ENCODE measurements at places on chromosomes 1 and 21. TPM values are rescaled to one million over a fixed set of nuclear protein-coding genes. Genes with fewer than 3 reads are reported as not detected.

LCE1E gene
- polyA plus RNA-seq, result not detected

PRRX1 gene
- 0.91 TPM for polyA plus RNA-seq

DNA sequence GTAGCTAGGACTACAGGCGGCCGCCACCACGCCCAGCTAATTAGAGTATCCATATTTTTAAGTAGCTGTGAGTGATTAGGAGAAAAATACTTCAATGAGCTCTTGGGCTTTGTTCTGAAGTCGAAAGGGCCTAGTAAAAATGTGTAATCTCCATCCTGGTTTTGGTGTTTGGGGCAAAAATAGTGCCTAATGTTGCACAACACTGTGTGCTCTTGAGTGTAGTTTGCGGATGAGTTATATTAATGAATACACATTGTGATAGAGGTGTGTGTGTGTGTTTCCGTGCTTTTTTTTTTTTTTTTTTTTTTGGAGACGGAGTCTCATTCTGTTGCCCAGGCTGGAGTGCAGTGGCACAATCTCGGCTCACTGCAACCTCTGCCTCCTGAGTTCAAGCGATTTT, 6.3 kb upstream of the ARID1A start:
- no peak for DNase-seq

DNA sequence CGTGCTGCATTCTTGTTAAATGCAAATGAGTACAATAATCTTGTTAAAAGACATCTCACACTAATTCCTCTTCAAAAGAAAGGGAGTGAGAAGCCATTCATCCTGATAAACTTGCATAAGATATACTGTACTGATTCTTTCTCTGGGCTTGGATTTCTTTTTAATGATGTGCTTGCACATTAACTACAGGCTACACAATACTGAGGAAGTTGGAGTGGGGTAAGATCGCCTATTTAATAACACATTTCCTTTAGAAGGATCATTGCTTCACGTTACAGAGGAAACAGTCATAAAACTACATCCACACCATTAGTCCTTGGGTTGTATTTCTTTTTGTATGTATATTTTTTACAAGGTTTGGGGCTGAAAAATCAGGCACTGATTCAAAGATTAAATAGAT, 36.6 kb downstream of the NRIP1 start:
- no peak for DNase-seq

- no peak for DNase-seq
These were observed 14.8 kb downstream of the FMOD start for GRCh38 chr1:203336097-203336496.

STYXL2 gene
- polyA plus RNA-seq, result 0.65 TPM

DCST2 gene
- 1.1 TPM for polyA plus RNA-seq

DNA sequence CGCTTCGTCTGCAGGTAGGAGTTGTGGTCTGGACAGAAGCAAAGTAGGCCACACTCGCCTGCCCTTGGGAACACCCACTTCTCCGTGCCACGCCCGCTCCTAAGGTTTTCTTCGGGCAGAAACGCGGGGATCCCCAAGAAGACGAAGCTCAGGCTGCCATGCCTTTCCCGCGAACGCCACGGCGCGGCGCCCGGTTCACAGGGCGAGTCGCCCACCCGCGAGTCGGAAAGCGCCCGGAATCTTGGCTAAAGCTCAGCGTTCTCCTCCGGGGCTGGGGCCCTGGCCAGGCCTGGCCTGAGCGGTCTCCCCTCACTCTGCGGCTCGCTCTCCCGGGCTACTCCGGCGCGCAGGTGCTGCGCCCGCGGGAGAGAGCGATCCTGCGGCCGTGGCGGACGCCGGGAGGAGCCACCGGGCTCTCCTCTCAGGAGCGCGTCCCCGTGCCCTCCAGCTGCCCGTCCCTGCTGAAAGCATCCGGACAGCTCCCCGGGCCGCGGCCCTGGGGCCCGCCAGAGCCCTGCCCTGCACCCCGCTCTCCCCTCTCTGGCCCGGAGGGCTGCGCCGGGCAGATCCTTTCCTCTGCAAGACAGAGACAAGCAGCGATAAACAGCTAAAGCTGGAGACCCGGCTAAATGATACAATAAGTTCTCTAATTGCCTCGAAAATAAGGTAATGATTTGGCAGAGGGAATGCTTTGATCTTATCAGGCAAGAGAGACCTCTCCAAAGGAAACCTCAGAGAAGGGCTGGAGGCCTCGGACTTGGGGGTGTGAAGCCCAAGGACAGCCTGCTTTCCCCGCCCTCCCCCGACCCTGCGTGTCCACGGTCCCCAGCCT, 6.7 kb upstream of the WNT2B start:
- DNase-seq, result no peak

DNA sequence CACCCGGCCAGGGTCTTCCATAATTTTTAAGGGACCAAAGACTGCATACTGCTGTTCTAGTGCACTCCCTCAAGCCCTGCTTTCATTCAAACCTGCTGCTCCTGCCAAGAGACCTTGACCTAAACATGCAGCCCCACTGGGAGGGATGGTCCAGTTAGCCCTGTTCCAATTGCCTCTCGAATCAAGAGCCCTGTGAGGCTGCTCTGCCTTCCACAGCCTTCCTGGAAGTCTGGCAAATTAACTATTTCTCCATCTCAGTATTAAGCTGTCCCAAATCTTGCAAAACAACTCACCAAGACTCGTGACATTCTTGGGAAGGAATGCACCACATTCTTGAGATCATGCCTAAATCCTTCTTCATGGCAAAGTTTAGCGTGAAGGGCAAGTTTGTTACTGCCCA, 231.3 kb downstream of the C1orf94 start:
- DNase-seq, result no peak

- DNase-seq, result no peak
These were observed 65.7 kb downstream of the FAF1 start for GRCh38 chr1:50894340-50894739.

DNA sequence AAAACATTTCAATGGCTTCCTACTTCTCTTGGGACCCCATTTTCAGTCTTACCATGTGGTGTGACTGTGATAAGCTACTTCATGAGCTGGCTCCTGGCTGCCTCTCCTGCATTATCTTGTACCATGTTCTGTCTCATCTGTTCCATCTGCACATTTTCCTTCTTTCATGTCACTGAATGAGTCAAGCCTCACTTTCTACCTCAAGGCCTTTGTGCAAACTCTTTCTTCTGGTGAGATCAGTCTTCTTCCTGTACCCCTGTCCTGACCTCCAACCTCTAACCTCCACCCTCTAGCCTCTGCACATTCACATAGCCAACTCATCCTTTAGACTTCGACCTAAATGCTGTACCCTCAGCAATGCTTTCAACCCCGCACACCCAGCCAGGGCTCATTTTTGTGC, 9.6 kb upstream of the FAM78B start:
- DNase-seq, result no peak

- DNase-seq, result no peak
These were observed 161.9 kb upstream of the GALNT2 start for GRCh38 chr1:229905031-229905545.

- DNase-seq, result no peak
These were observed 13.4 kb downstream of the RAB7B start for GRCh38 chr1:205989786-205990185.

DNA sequence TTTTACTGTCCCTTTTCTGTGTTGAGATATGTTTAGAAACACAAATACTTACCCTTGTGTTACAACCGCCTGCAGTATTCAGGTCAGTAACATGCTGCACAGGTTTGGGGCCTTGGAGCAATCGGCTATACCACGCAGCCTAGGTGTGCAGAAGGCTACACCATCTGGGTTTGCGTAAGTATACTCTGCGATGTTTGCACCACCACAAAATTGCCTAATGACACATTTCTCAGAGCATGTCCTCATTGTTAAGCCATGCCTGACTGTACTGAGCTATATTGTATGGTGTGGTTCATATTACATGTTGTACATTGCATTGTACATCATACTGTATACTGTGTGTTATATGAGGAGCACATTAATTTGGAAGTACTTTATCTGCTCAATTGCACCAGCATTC, 247.4 kb downstream of the RHOU start:
- no peak for DNase-seq

DNA sequence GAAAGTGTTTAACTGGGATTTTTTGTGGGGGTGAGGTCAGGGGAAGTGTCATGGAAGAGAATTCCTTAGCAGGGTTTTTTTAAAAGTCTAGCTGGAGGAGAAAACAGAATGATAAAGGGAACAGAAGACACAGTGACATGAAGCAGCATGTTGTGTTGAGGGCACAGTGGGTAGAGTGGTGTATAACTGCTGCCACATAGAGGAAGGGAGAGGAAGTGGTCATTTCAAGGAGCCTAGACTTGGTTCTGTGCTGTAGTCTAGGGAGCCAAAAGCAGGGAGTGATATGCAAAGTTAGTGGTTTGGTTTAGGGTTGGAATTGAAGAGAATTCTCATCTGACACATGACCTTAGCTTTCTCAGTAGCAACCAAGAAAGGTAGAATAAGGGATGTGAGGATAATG, 10.2 kb downstream of the EEIG2 start:
- no peak for DNase-seq

DNA sequence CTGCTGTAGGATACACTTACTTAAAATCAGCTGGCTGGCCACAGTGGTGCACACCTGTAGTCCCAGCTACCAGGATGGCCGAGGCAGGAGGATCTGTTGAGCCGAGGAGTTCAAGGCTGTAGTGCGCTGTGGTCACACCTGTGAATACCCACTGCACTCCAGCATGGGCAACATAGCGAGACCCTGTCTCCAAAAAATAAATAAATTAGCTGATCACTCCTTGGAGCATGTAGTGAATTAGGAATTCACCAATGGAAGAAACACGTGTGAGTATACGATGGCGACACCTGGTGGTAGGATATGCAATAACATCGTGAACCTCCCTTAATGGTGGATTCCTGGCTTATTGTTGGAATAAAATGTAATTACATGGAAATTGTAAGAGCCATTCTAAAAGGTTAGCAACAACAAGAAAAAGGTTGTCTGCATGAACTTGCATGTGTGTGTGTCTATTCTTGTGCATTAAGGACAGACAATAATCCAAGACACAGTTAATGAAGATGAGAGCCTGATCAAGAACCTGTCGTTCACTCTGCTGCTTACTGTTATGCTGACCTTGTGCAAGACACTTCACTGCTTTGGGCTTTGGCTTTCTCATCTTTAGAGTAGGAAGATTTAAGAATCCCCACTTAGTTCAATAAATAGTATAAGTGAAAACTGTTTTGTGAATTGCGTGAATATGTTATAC, 38.6 kb upstream of the COX20 start:
- peak; percentile 55 for DNase-seq

DNA sequence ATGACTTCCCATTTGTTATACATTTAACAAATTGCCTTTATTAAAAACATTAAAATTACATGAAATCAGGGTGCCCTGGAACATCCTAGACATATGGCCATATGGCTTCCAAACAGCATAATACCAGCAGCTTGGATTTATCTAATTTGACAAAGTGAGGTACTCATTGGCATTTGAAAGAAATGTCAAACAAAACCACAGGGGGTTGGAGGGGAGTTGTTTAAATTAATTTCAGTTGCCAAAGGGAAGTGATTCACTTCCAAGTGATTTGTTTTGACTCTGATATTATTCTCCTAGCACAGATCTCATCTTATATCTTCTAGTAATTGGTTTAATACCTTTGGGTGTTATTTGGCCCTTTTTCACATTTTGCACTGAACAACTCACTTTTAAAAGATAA, 24.5 kb upstream of the POU2F1 start:
- no peak for DNase-seq

STUM gene
- 1.0 TPM for polyA plus RNA-seq

DNA sequence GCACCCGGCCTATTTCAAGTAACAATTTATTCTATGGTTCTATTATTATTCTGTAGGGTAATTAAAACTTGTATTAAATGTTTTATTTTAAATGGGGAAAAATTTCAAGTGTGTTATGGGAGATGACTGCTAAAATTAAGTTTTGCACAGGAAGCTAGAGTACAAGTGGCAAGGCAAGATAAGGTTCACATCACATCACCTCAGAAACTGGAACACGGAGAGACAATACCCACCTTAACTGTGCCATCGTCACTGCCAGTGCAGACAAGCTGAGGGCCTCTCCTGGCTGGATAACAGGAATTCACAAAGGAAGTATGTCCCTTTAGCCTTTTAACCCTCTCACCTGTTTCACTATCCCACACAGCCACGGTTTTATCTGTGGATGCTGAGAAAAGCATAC, 7.6 kb downstream of the SNRNP40 start:
- DNase-seq, result no peak

DNA sequence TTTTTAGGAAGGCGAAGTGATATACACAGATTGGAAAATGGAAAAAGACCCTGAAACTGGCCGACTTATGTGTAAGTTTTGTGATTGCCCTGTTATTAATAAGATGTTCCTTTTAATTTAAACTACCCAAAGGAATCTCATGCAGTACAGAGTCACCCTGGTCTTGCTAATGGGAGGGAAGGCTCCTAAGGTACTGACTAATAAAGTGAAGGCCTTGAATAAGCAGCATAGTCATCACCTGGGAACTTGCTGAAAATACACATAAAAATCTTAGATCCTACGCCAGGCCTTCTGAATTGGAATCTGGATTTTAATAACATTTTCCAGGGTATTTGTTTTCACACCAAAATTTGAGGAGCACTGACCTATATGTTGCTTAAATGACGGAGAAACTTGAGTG, 73.4 kb upstream of the MCOLN3 start:
- no peak for DNase-seq

- DNase-seq, result no peak
These were observed 17.3 kb downstream of the NOC2L start for GRCh38 chr1:941588-942383.

GBP2 gene
- 2.4 TPM for polyA plus RNA-seq

DNA sequence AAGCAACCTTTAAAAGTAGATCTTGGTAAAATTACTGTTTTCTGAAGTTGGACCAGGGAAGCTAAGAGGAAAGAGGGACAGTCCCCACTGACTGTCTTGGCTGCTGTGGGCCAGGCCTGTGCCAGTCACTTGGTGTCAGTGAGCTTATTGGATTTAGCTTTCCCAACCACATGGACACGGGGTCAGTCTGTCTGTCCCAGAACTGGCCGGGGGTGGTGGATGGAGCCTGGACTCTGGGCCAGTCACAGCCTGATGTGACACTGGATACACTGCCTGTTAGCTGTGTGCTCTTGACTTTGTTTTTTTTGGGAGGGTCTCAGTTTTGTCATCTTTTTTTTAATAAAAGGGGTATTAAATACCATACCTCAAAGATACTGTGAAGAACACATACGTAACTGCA, 96.7 kb downstream of the GALNT2 start:
- DNase-seq, result no peak

DNA sequence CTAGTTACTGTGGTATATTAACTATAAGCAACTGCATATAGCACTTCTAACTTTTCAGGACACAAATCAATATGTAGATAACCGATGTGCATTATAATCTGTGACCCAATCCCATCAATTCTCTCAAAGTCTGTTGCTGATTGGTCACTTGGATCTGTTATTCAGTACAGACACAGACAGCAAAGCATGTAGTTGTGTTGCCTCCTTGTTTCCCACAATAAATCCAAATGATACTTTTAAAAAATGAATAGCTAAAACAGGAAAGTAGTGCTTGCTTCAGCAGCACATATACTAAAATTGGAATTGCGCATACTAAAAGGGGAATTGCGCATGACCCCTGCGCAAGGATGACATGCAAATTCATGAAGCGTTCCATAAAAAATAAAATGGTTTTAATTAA, 28.1 kb downstream of the NDC1 start:
- no peak for DNase-seq

Measured in left renal cortex interstitium (tissue), 4 donors.